ENCODE measurements at places on chromosomes 7 and 10.
A peak's percentile ranks its signal among the peaks of the same experiment; 100 is the strongest.

DNA sequence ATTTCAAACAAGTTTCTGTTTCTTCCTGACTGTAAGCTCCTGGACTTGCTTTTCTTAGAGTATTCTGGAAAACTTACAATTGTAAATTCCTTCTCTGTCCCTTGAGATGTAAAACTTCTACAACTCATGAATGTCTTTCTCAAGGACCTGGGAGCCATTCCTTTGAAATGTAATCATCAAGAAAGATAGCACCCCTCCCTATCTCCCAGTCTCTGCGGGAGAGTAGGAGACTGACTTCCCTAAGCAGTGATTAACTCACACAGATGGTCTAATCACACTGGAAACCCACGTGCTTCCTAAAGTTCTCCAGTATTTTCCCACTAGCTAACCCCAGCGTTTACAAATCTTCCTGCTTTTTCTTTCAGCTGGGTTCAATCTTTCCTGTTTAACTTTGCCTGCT, 549.4 kb downstream of the SORCS1 start:
- no peaks in the 10 kb centered on the region for H3K36me3 ChIP-seq
- H3K4me1 ChIP-seq, result peaks cover 23% of the 10 kb centered on the region
- peak overlapping the region; percentile 37 for H3K27ac ChIP-seq
- DNase-seq, result no peak

DNA sequence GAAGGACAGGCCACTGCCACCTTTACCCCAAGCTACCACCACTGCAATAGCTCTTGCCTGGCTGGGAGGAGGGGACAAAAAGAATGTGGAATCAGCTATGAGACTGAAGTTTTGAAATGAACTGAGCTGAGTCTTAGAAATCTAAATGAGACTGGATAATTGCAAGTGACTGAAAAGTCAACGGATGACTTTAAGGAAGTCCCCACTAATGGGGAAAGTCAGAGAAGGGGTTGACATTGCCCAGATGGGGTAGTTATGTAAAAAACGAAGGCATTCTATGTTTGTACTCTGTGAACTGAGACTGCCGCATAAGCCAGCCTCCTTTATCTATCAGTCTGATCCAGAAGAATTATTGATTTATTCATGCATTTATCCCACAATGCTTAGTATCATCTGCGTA, 67.2 kb downstream of the RBM20 start:
- no peak overlapping the region for H3K27ac ChIP-seq
- no peak overlapping the region for H3K4me3 ChIP-seq
- DNase-seq, result no peak
- no peaks in the 10 kb centered on the region for H3K4me1 ChIP-seq
- no peaks in the 10 kb centered on the region for H3K36me3 ChIP-seq
- peaks cover 50% of the 10 kb centered on the region for H3K27me3 ChIP-seq

GRCh38 chr7:138499340-138499739, 39.3 kb downstream of the TRIM24 start:
- peaks cover 7% of the 10 kb centered on the region for H3K36me3 ChIP-seq
- H3K27ac ChIP-seq, result no peak overlapping the region
- no peak overlapping the region for H3K4me3 ChIP-seq
- H3K4me1 ChIP-seq, result no peaks in the 10 kb centered on the region
- no peak for DNase-seq
- H3K27me3 ChIP-seq, result no peaks in the 10 kb centered on the region

DNA sequence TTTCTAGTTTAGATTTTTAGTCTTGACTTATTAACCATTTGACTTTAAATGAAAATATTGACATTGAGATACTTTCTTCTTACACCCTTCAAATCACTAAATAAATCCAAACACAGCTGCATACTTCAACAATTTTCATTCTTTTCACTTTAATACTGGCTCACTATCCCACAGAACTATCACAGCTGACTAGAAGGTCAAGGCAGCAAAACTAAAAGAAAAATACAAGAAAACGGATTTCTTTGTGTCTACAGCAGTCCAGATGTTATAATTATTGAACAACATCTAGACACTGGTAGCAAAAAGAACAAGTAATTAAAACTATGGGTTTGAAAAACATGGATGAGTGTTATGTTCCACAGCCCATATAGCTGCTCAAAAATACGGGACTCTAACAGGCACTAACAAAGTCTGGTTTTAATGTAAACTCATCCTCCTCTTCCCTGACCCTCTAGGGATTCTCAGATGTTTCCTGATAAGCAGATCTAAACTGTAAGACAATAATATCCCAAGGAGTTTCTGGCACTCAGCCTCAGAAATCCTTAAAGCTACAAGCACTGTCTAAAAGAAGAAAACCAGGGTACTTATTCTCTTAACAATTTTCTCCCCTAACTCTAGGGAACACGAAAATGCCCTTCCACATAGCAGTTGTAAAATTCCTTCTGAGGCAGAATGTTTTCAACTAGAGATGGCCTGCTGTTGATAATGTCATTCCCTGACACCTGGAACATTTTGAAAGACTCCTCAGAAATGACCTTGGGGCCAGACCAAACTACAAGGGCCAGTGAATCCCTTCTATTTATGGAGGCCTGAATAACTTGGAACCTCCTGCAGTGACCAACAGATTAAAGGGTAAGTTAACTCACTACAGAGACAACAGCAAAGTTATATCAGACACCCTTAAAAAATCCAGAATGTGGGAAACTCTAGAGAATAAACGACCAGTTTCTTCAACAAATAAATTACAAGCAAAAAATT, 12.8 kb downstream of the DNMBP start:
- no peaks in the 10 kb centered on the region for H3K27me3 ChIP-seq
- H3K4me3 ChIP-seq, result no peak overlapping the region
- H3K36me3 ChIP-seq, result no peaks in the 10 kb centered on the region
- H3K4me1 ChIP-seq, result peaks cover 3% of the 10 kb centered on the region

- peaks cover 28% of the 10 kb centered on the region for H3K27me3 ChIP-seq
- no peaks in the 10 kb centered on the region for H3K4me1 ChIP-seq
- H3K4me3 ChIP-seq, result no peak overlapping the region
- DNase-seq, result no peak
- no peak overlapping the region for H3K27ac ChIP-seq
- H3K36me3 ChIP-seq, result no peaks in the 10 kb centered on the region
Observed at GRCh38 chr10:7606951-7607404, 59.8 kb downstream of the ITIH5 start.

DNA sequence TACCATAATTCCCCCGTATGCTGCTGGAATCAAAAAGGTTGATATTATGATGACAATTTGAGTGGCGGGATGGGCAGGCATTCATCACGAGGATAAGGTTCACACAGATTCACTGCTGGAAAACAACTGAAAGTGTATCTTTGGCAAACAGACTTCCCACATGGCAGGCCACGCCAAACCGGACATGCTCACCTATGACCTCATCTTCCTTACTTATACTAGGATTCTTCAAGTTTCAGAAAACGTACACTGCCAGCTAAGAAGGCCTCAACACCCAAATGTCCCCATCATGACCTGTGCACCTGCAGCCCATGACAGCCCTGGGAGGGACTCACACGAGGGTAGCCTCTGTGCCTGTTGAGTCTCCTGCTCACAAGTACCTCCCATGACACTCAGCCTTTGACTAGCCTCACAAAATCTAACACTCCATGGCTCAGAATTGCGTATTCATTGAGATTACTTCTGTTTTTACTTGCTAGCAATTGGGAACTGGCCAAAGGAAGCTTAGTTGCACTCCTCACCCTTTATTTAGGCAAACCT, 259.0 kb upstream of the GHITM start:
- DNase-seq, result no peak
- H3K4me3 ChIP-seq, result no peak overlapping the region
- no peaks in the 10 kb centered on the region for H3K36me3 ChIP-seq
- no peak overlapping the region for H3K27ac ChIP-seq
- no peaks in the 10 kb centered on the region for H3K4me1 ChIP-seq

DNA sequence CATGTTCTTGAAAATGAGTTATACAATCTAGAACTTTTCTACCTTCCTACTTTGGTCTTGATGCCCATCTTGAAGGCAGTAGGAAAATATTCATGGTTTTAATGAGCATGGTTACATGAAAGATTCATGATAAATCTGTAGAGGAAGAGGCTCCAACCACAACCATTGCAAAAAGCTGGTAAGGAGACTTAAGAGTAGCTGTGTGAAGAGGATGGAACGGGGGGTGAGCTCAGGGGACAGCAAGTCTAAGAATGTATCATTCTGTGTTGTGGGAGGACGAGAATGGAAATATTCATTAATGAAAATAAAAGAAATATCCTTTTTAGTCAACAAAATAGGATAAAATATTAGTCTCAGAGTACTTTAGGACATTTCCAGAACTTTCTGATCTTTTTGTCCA, 81.1 kb downstream of the BMPER start:
- peaks cover 23% of the 10 kb centered on the region for H3K4me1 ChIP-seq
- no peaks in the 10 kb centered on the region for H3K36me3 ChIP-seq
- no peak overlapping the region for H3K27ac ChIP-seq

DNA sequence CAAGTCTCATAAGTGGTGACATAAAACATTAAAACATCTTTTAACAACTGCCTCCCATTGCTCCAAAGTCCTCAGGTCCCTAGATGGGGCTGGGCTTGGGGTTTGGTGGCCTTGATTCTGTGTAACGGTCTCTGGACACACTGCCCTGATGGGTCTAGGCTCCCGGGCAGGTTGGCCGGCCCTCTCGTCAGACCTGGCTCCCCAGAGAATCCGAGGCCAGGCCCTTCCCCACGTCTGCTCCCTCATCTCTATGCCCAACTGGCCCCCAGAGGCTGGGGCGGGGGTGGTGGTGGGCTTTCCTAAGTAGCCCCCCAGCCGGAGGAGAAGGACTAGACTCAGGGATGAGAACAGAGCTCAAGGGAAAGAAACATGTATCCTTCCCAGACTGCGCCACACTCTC, 31.5 kb upstream of the EFCAB10 start:
- no peaks in the 10 kb centered on the region for H3K4me1 ChIP-seq
- H3K4me3 ChIP-seq, result no peak overlapping the region
- H3K36me3 ChIP-seq, result no peaks in the 10 kb centered on the region
- no peak for DNase-seq

DNA sequence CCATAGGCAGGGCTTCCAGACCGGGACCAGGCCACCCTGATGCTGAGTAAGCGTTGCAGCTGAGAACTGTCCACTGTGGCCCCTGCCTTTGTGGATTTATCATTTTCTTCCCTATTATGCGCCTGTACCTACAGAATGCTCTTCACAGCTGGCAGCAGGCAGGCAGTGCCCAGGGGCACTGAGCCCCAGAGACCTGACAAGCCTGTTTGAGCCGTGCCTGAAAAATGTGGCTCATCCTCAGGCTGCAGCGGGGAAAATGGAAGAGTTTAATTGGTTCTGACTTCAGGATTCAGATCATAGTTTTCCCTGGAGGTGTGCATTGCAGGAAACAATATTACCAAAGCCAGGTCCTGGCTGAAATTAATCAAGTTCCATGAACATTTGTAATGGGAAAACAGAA, 200.2 kb downstream of the ZNF438 start:
- H3K36me3 ChIP-seq, result no peaks in the 10 kb centered on the region
- no peak overlapping the region for H3K27ac ChIP-seq
- DNase-seq, result no peak
- no peak overlapping the region for H3K4me3 ChIP-seq

DNA sequence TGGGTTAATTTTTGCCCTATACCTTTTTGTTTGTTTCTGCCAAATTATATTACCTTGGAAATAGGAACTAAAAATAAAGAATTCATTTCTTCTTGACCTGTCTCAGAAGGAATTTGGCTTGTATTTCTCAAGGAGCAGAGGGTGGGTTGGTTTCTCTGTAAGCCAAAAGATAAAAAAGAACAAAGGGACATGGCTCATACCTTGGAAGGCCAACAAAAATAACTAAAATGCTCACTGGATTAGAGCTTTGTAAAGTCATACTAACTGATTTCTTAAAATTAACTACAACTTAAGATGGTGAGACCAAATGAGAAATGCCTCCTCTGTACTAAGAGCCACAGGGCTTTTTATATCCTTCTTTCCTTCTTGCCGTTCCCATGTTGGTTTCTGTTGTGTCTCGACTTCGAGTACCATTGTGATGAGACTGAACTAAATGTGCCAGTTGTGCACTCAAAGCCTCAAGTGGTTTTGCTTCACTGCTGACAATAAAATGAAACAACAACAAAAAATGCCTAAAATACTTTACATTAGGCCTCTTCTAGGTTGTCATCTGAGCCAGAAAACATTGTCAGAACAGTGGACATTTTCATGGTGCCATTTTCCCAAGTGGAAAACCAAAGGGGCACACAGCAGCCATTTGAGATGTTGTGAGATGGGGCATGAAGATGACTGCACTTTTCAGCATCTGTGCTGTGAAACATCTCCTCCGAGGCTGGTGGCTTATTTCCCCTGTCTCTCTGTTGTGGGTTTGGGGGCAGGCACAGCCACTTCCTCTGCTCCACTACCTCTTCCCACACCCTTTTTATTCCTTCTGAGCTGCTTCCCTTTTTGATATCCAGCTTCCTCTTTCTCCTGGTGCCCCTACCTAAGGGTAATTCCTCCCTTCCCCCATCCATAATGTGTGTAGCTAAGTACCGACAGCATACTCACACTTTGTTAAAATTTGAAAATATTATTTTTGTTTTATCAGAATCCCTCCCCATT, 51.8 kb upstream of the AGR3 start:
- H3K27me3 ChIP-seq, result no peaks in the 10 kb centered on the region
- peaks cover 44% of the 10 kb centered on the region for H3K4me1 ChIP-seq

DNA sequence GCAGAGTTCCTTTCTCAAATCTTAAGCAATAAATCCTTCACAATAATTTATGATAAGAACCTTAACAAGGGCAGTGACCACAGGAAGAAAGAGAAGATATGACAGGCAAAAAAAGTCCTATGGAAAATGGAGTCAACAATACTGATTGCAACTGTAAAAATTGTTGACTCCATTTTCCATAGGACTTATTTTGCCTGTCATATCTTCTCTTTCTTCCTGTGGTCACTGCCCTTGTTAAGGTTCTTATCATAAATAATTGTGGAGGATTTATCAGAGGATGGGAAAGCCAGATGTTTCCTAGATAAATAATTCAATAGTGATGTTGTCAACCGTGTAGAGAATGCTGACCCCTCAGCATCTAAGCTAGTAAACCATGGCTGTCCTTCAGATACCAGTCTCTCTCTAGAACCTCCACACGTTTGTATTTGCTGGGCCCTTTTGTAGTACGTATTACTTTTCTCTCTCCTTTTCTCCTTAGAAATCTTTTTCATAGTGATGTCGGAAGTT, 172.6 kb upstream of the BET1 start:
- no peaks in the 10 kb centered on the region for H3K36me3 ChIP-seq
- no peaks in the 10 kb centered on the region for H3K4me1 ChIP-seq
- H3K27ac ChIP-seq, result no peak overlapping the region
- H3K4me3 ChIP-seq, result no peak overlapping the region
- H3K27me3 ChIP-seq, result no peaks in the 10 kb centered on the region

All from Calu3 (cell line).